GM19239 (cell line): ENCODE measurements at places on chromosomes 1 and 21.

GRCh38 chr1:32782086-32782485, 35.1 kb downstream of the YARS1 start:
- DNase-seq = no peak

- DNase-seq = no peak
These were observed 652.4 kb downstream of the PLPP3 start for GRCh38 chr1:55926906-55927471.

GRCh38 chr1:237568955-237569354, 321.8 kb downstream of the ZP4 start:
- DNase-seq = no peak

- no peak for DNase-seq
These were observed 174.8 kb downstream of the TNFSF18 start for GRCh38 chr1:172875892-172876291.
